ENCODE measurements at places on chromosomes 2 and 18.

DNA sequence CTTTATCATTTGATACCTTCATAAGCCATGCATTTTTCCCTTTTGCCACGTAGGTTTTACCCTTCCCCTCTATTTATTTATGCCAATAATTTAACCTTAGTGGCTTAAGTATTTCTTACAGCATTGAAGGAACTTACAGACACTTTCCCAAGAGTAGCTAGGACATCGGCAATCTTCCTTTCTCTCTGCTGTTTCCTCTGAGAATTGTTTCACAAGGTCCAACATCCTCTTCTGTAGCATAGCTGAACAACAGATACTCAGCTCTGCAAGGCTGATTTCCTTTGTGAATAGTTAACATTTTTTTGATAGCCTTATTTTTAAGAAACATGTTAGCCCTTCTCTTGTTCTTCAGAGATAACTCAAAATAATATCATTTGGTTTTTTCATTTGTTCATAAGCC, 1.1 kb upstream of the GCA start:
- H3K36me3 ChIP-seq: no peaks in the 10 kb centered on the region
- no peak for DNase-seq
- peaks cover 18% of the 10 kb centered on the region for H3K4me1 ChIP-seq
- no peak overlapping the region for H3K4me3 ChIP-seq
- no peaks in the 10 kb centered on the region for H3K27me3 ChIP-seq

- no peak overlapping the region for H3K27ac ChIP-seq
- no peak overlapping the region for H3K4me3 ChIP-seq
- no peaks in the 10 kb centered on the region for H3K27me3 ChIP-seq
- no peak for DNase-seq
Measured at GRCh38 chr2:190802129-190802528, 78.5 kb upstream of the GLS start.

DNA sequence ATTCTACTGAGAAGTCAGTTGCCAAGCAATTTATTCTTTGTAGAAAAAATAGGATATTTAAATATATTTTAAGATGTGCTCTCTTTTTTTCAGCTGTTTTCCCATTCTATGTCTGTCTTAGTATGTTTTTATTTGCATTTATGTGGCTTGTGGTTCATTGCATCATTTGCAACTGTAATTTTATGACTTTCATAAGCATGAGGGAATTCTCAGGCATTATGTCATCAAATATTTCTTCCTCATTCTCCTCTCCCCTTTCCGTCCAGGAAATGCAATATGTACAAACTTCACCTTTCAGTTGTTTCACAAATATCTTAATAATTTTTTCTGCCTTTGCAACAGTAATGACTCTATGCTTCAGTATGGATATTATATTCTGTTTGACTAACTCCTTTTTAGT, 560.2 kb upstream of the LRATD1 start:
- no peak overlapping the region for H3K27ac ChIP-seq
- no peaks in the 10 kb centered on the region for H3K27me3 ChIP-seq
- H3K4me1 ChIP-seq: no peaks in the 10 kb centered on the region
- H3K36me3 ChIP-seq: no peaks in the 10 kb centered on the region
- no peak overlapping the region for H3K4me3 ChIP-seq

- H3K36me3 ChIP-seq: peaks cover under 1% of the 10 kb centered on the region
- no peaks in the 10 kb centered on the region for H3K27me3 ChIP-seq
- no peak overlapping the region for H3K27ac ChIP-seq
- DNase-seq: no peak
Measured at GRCh38 chr2:30545875-30546274, 98.8 kb downstream of the LCLAT1 start.

DNA sequence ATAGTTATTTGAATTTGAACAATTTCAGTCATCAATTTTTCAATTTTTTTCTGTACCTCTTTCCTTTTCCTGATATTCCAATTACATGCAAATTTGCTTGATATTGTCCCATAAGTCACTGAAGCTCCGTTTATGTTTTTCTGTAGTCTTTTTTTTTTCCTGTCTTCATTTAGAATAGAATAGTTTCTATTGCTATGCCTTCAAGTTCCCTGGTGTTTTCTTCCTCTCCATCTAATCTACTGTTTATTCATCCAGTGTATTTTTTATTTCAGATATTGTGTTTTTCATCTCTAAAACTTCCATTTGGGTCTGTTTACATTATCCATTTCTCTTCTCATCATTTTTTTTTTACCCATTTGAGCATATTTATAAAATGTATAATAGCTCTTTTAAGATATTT, 8.0 kb upstream of the EIF2AK2 start:
- no peak for DNase-seq
- no peaks in the 10 kb centered on the region for H3K36me3 ChIP-seq
- peaks cover 3% of the 10 kb centered on the region for H3K4me1 ChIP-seq
- H3K27me3 ChIP-seq: no peaks in the 10 kb centered on the region
- no peak overlapping the region for H3K4me3 ChIP-seq

- DNase-seq: no peak
- H3K36me3 ChIP-seq: no peaks in the 10 kb centered on the region
- H3K4me3 ChIP-seq: no peak overlapping the region
Measured at GRCh38 chr2:80515964-80516363, 211.4 kb upstream of the LRRTM1 start.

GRCh38 chr2:16515696-16516095, 149.9 kb downstream of the CYRIA start:
- H3K4me1 ChIP-seq: no peaks in the 10 kb centered on the region
- H3K27me3 ChIP-seq: peaks cover 85% of the 10 kb centered on the region
- no peak overlapping the region for H3K4me3 ChIP-seq
- DNase-seq: no peak

- no peak overlapping the region for H3K27ac ChIP-seq
- H3K4me1 ChIP-seq: peaks cover 9% of the 10 kb centered on the region
- H3K27me3 ChIP-seq: no peaks in the 10 kb centered on the region
- no peak for DNase-seq
Measured at GRCh38 chr2:157427003-157427921, 16.6 kb downstream of the CYTIP start.

- H3K27me3 ChIP-seq: no peaks in the 10 kb centered on the region
- no peaks in the 10 kb centered on the region for H3K36me3 ChIP-seq
- H3K4me1 ChIP-seq: peaks cover 27% of the 10 kb centered on the region
Measured at GRCh38 chr18:55529581-55529980, 58.4 kb downstream of the TCF4 start.

DNA sequence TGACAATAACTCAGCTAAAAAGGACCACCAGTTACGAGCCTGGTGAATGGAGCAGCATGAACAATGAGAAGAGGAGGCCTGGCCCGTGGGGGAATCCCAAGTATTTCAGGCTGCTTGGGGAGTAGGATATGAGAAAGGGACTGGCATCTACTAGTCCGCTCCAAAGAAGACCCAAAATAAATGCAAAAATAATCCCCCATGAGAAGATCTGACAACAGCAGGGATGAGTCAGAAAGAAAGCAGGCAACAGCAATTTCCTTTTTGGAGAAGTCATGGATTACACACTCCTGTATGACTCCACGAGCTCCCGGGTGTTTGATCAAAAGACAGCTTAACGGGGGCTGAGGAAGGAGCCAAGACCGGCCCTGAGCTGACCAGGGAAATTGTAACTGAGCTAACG, 111.4 kb downstream of the SOX11 start:
- H3K27ac ChIP-seq: no peak overlapping the region
- H3K27me3 ChIP-seq: peaks cover 4% of the 10 kb centered on the region
- H3K4me1 ChIP-seq: no peaks in the 10 kb centered on the region
- no peak for DNase-seq
- no peak overlapping the region for H3K4me3 ChIP-seq
- H3K36me3 ChIP-seq: no peaks in the 10 kb centered on the region

- H3K4me1 ChIP-seq: no peaks in the 10 kb centered on the region
- H3K27ac ChIP-seq: no peak overlapping the region
- DNase-seq: no peak
- no peak overlapping the region for H3K4me3 ChIP-seq
- peaks cover 7% of the 10 kb centered on the region for H3K36me3 ChIP-seq
- H3K27me3 ChIP-seq: no peaks in the 10 kb centered on the region
Measured at GRCh38 chr2:227029426-227030105, 134.4 kb downstream of the COL4A4 start.

- peak; percentile 50 for DNase-seq
- peak overlapping the region; percentile 72 for H3K4me3 ChIP-seq
- H3K27ac ChIP-seq: peak overlapping the region; percentile 99
- H3K36me3 ChIP-seq: peaks cover 1% of the 10 kb centered on the region
- H3K27me3 ChIP-seq: no peaks in the 10 kb centered on the region
- peaks cover 48% of the 10 kb centered on the region for H3K4me1 ChIP-seq
Measured at GRCh38 chr2:127700527-127701192, 637 bp upstream of the SFT2D3 start.

- no peak overlapping the region for H3K4me3 ChIP-seq
- H3K27ac ChIP-seq: peak overlapping the region; percentile 62
- peaks cover 56% of the 10 kb centered on the region for H3K4me1 ChIP-seq
- no peaks in the 10 kb centered on the region for H3K27me3 ChIP-seq
- no peak for DNase-seq
Measured at GRCh38 chr2:229088517-229088913, 182.6 kb downstream of the PID1 start.

DNA sequence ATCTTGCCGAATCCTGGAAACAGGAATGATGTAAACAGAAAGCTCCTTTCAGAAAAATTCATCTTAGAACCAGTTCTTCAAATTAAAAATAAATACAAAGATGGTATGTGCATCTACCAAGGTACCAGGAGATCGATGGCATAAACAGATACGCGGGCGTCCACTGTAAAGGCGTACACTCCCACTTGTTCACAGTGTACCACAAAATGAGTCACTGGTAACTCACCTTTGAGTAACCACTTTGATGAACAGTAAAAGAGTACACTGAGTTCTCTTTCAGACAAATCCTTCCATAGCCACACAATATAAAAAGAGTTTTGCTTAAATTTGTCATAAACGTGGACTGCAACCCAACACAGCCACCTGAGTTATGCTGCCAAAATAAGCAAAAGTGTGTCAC, 128.3 kb downstream of the DNER start:
- H3K4me1 ChIP-seq: peaks cover 5% of the 10 kb centered on the region
- DNase-seq: no peak

- no peak overlapping the region for H3K4me3 ChIP-seq
- no peaks in the 10 kb centered on the region for H3K4me1 ChIP-seq
- H3K27me3 ChIP-seq: no peaks in the 10 kb centered on the region
- no peak for DNase-seq
Measured at GRCh38 chr2:43950383-43951008, 45.3 kb downstream of the LRPPRC start.

- peak; percentile 89 for DNase-seq
- peak overlapping the region; percentile 100 for H3K27ac ChIP-seq
- peak overlapping the region; percentile 100 for H3K4me3 ChIP-seq
Measured at GRCh38 chr2:218398437-218399390, 954 bp upstream of the CTDSP1 start.

DNA sequence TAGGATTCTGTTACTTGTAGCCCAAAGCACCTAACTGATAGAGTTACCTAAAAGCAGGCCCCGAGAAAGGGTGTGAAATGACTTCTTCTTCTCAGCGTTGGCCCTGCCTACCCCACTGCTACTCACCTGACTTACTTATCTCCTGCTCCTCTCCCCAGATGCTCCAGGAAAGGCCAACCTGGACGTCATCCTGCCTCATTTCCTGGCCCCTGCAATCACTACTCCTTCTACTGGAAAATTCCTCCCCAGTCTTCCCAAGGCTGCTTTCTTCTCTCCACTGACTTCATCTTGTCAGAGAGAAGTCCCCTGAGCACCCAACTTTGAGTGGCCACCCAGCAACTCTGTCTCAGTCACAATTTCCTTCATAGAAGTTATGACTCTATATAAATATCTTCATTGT, 63.4 kb upstream of the KLF7 start:
- H3K4me1 ChIP-seq: peaks cover 57% of the 10 kb centered on the region
- no peaks in the 10 kb centered on the region for H3K36me3 ChIP-seq
- no peak overlapping the region for H3K27ac ChIP-seq
- H3K27me3 ChIP-seq: no peaks in the 10 kb centered on the region
- no peak overlapping the region for H3K4me3 ChIP-seq

DNA sequence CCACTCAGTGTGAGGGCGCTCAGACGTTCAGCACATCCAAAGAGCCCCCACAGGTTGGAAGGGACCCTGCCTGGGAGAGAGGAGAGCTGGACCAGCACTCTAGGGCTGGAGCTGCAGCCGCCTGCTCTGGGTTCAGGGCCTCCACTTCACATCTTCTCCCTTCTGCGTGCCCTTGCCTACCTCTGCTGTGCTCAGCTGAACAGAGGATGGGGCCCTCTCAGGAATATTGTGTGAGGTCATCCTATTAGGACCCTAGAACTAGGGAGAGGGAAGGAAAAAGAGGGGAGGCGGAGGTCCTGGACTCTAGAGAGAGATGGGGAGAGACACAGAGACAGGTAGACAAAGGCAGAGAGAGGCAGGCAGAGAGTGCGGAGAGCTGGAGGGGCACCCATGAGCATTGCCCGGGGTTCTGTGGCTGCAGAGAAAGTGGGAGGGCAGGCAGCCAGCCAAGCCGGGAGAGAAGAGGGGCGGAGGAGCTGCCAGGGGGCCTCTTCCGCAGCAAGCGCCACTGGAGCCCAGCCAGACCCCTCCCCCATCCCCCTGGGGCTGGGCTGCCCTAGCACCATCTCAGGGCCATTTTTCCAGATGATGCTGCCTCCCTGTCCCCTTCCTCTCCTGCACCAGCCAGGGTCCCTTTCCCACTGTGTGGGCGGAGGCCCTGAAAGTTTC, 8.3 kb upstream of the TNS1 start:
- H3K36me3 ChIP-seq: no peaks in the 10 kb centered on the region
- peaks cover 26% of the 10 kb centered on the region for H3K27me3 ChIP-seq
- peaks cover 32% of the 10 kb centered on the region for H3K4me1 ChIP-seq
- H3K4me3 ChIP-seq: peak overlapping the region; percentile 69

GRCh38 chr2:28378679-28379584, 13.7 kb upstream of the FOSL2 start:
- H3K4me3 ChIP-seq: no peak overlapping the region
- DNase-seq: no peak
- no peaks in the 10 kb centered on the region for H3K36me3 ChIP-seq

- no peaks in the 10 kb centered on the region for H3K36me3 ChIP-seq
- H3K4me1 ChIP-seq: no peaks in the 10 kb centered on the region
- DNase-seq: no peak
- H3K4me3 ChIP-seq: no peak overlapping the region
- H3K27me3 ChIP-seq: no peaks in the 10 kb centered on the region
- no peak overlapping the region for H3K27ac ChIP-seq
Measured at GRCh38 chr2:149799013-149799705, 211.6 kb upstream of the MMADHC start.

GRCh38 chr2:171180229-171180930, 19.7 kb upstream of the TLK1 start:
- peaks cover 10% of the 10 kb centered on the region for H3K27me3 ChIP-seq
- no peak for DNase-seq
- no peaks in the 10 kb centered on the region for H3K4me1 ChIP-seq
- H3K4me3 ChIP-seq: no peak overlapping the region
- no peak overlapping the region for H3K27ac ChIP-seq

- no peaks in the 10 kb centered on the region for H3K27me3 ChIP-seq
- H3K4me3 ChIP-seq: no peak overlapping the region
- H3K4me1 ChIP-seq: no peaks in the 10 kb centered on the region
- no peaks in the 10 kb centered on the region for H3K36me3 ChIP-seq
- H3K27ac ChIP-seq: no peak overlapping the region
Measured at GRCh38 chr2:214244847-214245246, 166.0 kb upstream of the VWC2L start.

DNA sequence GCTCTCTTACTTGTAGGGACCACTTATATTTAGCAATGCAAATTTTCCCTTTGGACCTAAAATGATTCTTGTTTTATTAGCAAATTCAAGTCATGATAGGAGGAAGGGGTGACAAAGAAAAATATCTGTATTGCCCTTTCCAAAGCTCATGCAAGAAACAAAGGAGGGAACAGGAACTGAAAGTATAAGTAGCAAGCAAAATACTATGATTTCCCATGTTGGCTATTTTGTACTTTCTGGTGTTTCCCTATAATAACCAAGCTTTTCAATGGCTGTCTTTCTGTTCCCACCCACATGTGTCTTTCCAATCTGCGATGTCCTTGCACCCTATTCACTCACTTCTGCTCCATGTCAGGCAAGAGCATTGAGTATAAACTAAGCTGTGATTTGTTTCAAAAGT, 279.7 kb downstream of the RNF144A start:
- no peak overlapping the region for H3K27ac ChIP-seq
- H3K4me1 ChIP-seq: no peaks in the 10 kb centered on the region
- no peaks in the 10 kb centered on the region for H3K36me3 ChIP-seq
- no peak for DNase-seq
